ENCODE measurements at places on chromosomes 2 and 18. TPM values are rescaled to one million over a fixed set of nuclear protein-coding genes. Genes with fewer than 3 reads are reported as not detected.

GPD2 gene
- total RNA-seq, result 27.3 TPM

GRCh38 chr2:201854841-201855240 is 48.5 kb downstream of the CDK15 start:
- peaks cover 11% of the 10 kb centered on the region for H3K4me1 ChIP-seq
- no peak overlapping the region for H3K27ac ChIP-seq
- DNase-seq, result no peak
- H3K4me3 ChIP-seq, result no peak overlapping the region
- H3K36me3 ChIP-seq, result no peaks in the 10 kb centered on the region

DNA sequence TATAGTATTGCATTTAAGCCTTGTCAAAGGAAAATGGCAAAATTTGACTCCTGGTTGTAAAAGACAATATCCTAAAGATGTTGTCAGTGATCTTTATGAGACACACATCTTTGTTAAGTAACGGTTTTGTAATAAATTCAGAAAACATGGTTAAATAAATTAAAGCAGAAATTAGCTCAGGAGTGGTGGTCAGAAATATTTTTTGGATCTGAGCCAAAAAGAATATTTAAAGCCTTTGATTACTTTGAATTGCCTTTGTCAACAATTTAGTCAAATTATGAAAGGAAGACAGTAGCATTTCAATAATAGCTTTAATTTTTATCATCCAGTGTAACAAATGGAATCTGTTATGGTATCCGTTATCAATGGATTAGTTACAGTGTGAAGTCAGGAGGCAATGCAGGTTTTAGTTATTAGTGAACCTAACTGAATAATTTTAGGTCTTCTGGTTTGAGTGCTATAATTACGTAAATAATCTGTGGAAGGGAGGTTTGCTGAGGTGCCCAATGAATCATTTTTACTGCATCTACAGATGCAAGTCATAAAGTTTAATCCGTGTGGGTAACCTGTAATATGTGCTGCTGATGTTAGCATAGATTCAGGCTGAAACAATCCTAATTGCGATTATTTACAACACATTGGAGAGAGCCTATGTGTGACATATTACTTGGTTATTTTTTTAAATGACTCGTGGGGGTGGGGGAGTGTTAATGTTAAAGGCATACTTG is 42.7 kb downstream of the SMAD4 start:
- H3K36me3 ChIP-seq, result peaks cover 47% of the 10 kb centered on the region
- H3K27ac ChIP-seq, result no peak overlapping the region
- peaks cover 45% of the 10 kb centered on the region for H3K4me1 ChIP-seq
- H3K4me3 ChIP-seq, result no peak overlapping the region
- no peak for DNase-seq

DNA sequence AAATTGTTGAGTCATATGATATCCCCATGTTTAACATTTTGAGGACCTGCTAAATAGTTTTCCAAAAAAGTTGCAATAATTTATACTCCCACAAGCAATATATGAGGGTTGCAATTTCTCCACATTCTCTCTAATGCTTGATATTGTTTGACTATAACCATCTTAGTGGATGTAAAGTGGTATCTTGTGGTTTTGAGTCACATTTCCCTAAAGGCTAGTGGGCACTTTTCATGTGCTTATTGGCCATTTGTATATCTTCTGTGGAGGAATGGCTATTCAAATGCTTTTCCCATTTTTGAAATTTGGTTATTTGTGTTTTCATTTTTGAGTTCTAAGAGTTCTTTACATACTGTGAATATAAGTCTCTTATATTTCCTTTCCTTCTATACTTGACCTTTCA is 82.7 kb downstream of the SCG2 start:
- H3K4me1 ChIP-seq, result no peaks in the 10 kb centered on the region
- no peak for DNase-seq
- no peaks in the 10 kb centered on the region for H3K27me3 ChIP-seq

GRCh38 chr18:25805323-25805722 is 285.1 kb downstream of the SS18 start:
- no peaks in the 10 kb centered on the region for H3K4me1 ChIP-seq
- no peak for DNase-seq
- H3K36me3 ChIP-seq, result no peaks in the 10 kb centered on the region
- H3K27me3 ChIP-seq, result peaks cover 8% of the 10 kb centered on the region
- no peak overlapping the region for H3K27ac ChIP-seq
- no peak overlapping the region for H3K4me3 ChIP-seq

GRCh38 chr2:109481196-109481555 is 132.6 kb downstream of the SEPTIN10 start:
- H3K4me1 ChIP-seq, result no peaks in the 10 kb centered on the region
- DNase-seq, result no peak
- no peaks in the 10 kb centered on the region for H3K36me3 ChIP-seq
- no peak overlapping the region for H3K27ac ChIP-seq
- H3K4me3 ChIP-seq, result no peak overlapping the region
